ENCODE measurements at places on chromosomes 2 and 18.
A peak's percentile ranks its signal among the peaks of the same experiment; 100 is the strongest.

DNA sequence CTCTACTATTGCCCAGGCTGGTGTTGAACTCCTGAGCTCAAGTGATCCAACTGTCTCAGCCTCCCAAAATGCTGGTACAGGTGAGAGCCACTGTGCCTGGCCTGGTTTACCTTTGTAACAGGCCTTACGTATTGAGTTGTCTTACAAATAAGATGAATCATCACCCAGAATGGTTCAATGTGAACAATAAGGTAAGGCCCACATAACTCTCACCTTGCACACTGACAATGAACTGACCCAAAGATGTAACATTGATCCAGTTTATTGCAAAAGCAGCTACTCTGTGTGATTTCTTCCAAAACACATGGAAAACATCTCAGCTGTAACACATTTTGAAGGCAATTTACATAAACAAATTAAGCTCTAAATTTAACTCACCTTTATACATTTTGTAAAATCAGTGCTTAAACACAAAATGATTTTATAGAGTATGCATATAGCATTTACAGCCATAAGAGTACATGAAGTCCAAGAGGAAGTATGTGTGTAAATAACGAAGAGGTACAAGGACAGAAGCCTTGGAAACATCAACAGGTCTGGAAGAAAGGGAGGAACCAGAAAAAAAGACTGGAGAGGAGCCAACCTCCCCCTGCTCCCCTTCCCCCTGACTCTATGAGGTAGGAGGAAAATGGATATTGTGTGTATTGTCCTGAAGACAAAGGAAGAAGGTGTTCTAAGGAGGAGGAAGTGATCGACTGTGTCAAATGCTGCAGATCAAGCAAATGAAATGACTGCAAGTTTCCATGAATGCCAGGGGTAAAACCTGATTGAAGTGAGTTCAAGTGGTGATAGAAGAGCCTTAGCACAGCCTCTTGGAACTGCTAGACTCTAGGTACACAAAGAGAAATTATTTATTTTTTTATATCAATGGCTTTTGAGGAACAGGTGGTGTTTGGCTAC, 5.6 kb upstream of the WDFY1 start:
- DNase-seq, result no peak

- no peak for DNase-seq
Measured at GRCh38 chr2:43405829-43406228, 179.4 kb upstream of the ZFP36L2 start.

DNA sequence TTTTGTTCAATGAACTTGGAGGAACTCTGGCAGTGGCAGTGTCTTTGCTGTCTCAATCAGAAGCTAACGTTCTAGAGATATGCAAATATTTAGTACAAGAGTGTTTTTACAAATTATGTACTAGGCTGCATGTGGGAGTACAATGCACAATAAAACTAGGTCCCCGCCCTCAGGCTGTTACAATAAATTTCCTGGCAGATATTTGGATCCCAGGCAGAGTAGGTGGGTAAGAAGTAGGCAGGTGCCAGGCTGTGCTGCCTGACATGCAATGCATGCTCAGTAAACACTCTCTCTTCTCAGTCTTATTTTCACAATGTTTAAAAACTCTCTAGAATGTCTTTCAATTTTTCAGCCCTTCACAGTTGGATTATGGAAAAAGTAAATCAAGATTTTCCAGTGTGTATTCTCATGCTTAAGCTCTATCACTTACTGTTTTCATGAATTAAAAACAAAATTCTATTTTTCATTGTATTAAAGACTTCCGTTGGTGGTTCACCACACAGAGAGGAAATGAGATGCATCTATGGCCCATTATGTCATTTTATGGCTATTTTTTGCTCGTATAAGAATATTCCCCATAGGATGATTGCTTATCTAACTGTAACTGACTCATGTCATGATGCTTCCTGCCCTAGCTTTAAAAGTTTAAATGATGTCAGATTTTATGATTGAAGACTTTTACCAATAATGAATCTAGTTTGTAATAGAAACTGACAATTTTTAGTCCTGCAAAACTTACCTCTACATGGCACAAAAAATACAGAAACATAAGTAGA, 346.1 kb downstream of the RND3 start:
- DNase-seq, result no peak

DNA sequence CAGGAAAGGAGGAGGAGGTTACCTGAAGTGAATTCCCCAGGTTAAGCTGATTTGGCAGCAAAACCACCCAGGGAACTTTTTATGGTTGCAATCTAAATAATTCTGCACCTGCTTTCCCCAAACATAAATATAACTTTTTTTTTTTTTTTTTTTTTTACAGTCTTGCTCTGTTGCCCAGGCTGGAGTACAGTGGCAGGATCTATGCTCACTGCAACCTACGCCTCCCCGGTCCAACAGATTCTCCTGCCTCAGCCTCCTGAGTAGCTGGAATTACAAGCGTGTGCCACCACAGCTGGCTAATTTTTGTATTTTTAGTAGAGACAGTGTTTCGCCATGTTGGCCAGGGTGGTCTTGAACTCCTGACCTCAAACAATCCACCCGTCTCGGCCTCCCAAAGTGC, 16.1 kb upstream of the PPP1CB start:
- no peak for DNase-seq

- DNase-seq, result no peak
Measured at GRCh38 chr18:13878857-13879256, 36.5 kb downstream of the MC2R start.

DNA sequence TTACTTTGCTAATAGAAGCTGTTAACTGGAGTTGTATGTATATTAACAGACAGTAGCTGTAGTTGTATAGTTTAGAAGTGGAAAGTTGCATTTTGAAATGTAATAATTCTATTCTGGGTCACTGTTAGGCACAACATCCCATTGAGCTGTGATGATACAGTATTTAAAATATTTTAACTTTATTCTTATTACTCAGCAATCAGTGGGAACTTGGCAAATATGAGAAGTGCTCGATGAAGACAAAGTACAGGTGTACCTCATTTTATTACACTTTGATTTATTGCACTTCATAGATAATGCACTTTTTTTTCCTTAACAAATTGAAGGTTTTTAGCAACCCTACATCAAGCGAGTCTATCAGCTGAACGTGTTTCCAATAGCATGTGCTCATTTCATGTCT, 8.6 kb downstream of the DNAJC10 start:
- DNase-seq, result no peak

- DNase-seq, result no peak
Measured at GRCh38 chr2:152400607-152401214, 65.7 kb downstream of the FMNL2 start.

- DNase-seq, result no peak
Measured at GRCh38 chr2:205929246-205929942, 156.6 kb downstream of the INO80D start.

DNA sequence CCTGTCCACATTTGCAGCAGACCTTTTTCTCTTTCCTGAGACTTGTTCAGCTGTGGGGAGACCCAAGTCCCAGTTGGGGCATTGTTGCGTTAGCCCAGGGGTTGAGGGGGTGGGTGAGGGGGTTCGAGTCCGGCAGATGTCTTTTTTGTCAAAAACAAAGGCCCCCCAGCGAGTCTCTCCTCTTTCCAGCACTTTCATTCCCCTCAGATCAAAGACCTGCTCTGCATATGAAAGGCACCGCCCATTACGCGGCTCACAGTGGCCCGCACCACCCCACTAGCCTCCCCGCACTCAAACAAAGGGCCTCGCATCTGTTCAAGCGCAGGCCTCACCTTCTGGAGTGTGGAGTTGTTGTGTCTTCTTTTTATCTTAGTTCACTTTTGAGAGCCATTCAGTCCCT, 25.2 kb downstream of the TRABD2A start:
- no peak for DNase-seq

DNA sequence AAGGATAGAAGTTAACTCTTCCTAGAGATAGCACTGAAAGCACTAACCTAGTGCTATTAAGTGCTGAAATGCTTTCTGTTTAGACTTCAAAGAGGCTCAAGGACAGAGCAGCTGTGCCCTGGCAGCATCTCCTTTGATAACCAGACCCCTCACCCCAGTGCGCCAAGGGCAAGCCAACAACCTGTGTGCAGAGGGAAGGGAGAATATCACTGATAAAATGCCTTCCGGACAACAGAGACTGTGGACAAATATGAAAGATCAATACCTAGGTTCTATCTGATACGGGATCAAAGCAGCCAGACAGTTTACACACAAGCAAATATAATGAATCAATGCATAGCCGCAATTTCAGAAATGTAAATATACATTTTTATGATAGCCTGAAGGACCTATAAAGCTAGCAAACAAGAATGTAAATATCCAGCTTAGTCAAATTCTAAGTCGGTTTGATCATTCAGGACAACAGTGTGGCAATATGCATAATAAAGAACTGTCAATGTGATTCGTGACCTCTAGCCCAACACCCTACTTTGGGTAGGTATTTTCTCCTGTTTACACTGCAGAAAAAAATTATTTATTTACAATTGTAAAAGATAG, 91.8 kb upstream of the RFX8 start:
- DNase-seq, result no peak

GRCh38 chr2:204542982-204543608, 2.2 kb upstream of the PARD3B start:
- no peak for DNase-seq

DNA sequence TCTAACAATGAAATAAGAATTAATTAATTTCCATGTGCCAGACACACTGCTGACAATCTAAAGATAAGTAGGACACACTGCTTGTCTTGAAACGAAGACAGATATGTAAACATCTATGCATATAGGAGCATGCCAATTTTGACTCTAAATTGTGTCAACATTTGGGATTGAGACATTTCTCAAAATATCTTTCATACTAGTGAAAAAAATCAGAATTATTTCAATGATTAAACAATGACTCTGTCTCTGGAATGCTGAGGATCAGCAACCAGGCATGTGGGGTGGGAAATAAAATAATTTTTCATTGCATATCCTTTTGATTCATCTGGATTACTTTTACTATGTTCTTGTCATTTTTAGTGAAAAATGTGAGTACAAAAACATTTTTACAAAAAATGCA, 262.6 kb upstream of the SYT4 start:
- no peak for DNase-seq

GRCh38 chr18:74635224-74635975, 37.7 kb downstream of the ZNF407 start:
- DNase-seq, result no peak

GRCh38 chr2:72719416-72719815, 106.4 kb downstream of the EXOC6B start:
- no peak for DNase-seq

DNA sequence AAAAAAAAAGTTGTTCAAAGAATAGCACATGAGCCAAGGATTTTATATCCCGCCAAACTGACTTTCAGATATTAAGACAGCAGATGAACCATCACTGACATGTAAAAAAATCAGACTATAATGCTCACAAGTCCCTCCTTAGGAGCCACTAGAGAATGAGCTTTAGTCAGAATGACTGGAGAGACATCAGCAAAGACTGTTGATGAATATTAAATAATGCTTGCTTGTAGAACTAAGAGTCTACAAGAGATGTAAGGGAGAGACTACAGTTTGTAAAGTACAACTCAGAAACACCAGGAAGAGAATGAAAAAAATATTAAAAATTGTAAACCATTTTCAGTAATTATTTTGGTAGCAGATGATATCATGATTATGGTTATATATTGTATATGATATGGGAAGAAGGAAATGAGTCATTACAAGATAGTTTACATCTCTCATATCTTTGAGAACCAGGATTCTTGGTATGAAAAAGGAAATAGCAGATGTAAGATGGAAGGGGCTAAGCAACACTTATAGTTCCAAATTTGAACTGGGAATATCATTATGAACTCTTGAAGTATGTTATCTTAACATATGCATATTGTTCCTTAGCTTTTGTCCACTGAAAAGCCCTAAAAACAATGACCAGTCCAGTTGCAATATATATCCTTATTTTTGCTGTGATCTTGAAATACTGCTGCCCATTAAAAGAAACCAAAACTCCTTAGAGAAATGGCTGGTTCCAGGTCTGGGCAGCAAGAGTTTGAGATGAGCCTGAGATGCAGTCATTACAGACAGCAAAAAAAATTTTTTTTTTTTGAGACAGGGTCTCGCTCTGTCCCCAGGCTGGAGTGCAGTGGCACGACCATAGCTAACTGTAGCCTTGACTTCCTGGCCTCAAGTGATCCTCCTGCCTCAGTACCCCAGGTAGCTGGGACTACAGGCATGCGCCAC, 55.7 kb downstream of the PTPN2 start:
- DNase-seq, result no peak

DNA sequence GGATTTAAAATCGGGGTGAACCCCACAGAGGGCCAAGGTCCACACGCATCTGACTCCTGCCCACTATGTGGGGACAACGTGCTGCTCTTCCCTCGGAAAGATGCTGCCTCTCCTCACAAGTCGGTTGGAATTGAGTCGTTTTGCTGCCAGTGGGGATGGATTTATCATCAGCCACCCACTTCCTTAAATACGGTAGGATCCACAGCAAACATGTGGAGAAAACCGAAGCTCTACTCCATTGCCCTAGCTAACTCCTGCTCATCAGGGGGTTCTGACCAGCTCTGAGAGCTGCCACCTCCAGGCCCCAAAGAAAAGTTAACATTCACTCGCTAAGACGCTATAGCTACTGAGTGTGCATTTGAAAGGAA, 80.9 kb downstream of the CHRNA1 start:
- DNase-seq, result peak; percentile 22

DNA sequence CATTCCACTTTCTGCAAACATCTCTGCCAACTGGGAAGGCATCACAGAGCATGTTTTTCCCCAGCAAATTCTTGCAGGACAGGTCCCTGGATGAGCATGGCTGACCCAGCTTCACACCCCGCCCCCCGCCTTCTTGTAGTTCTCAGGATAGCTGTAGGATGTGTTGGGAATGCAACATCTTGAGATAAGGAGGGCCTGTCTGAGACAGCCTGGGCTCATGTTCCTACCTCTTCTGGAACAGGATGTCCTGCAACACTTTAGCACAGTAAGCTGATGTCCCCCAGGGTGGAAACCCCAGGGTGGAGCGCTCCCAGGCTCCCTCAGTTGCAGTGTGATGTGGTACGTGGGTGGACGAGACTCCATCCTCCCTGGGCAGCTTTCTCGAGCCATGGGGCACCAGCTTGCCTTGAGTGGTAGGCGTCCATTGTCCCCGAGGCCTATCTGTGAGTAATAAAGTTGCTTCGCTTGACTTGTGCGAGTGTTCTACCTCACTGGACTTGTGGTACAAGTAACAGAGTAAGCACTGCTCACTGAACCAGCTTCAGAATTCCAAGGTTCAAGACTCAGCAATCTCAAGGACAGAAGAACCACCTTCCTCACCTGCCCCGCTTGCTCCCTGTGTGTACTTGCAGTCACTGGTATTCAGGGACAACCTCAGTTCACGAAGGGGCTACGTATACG, 48.6 kb downstream of the EMX1 start:
- DNase-seq, result no peak

GRCh38 chr2:74002505-74003421, 18.1 kb downstream of the TET3 start:
- DNase-seq, result peak; percentile 94

Data from NCI-H82 (cell line).